ENCODE measurements at places on chromosomes 3 and 15.

GRCh38 chr3:111335512-111336303 is 206.3 kb upstream of the CD96 start:
- peak; percentile 35 for ATAC-seq

- no peak for ATAC-seq
These were observed 167.9 kb downstream of the MTHFS start for GRCh38 chr15:79728867-79729266.

DNA sequence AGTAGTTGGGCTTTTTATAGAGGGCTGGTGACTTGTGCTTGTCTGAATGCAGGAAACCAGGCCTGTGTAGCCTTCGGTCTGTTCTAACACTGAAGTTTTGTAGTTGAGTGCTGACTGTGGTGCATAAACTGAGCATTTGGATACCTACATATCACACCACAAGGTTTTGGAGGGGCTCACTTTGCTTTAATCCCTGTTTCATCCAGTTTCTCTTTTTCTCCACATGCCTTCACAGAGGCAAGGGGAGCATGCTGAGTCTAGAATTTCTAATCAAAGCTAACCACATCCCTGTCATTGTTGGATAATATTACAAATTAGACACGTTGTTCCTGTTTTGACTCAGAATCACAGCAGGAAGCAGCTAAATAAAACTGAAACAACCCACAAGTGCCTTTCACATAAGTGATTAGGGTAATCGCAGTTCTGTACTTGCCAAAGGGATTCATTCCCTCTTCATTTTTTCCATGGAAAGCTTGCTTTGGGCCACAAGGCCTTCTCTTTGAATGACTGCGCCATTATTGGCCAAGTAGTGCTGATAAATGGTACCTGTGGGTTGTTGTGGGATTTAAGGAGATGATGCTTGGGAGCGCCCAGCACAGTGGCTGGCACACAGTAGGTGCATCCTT is 48.9 kb downstream of the TGFBR2 start:
- ATAC-seq: no peak

DNA sequence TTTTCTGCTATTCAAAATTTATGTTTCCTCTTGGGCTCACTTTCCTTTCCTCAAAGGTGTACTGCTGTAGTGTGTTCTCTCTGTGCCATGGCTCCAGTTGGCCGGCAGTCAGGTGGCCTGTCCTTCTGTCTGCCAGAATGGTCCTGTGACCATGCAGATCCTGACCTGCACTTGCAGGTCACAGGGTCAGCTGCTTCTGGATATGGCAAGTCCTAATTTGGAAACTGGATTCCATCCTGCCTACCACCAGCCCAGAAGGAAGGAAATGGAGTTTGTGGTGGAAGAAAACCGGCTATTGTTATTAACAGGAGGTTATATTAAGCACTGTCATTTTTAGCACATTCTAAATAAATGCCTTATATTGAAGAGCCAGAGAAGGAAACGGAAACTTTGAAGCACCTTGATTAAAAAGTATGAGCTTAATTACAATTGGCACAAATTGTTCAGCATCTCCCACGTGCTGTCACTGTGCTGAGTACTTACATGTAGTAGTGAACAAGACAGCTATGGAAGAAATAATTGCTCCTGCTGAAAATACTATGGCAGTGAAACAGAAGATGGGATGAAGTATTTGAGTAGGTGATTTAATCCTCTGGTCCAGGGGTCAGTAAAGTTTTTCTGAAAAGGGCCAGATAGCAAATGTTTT is 362.8 kb downstream of the PTPRG start:
- no peak for ATAC-seq

GRCh38 chr3:14224895-14225294 is 46.3 kb downstream of the LSM3 start:
- no peak for ATAC-seq

DNA sequence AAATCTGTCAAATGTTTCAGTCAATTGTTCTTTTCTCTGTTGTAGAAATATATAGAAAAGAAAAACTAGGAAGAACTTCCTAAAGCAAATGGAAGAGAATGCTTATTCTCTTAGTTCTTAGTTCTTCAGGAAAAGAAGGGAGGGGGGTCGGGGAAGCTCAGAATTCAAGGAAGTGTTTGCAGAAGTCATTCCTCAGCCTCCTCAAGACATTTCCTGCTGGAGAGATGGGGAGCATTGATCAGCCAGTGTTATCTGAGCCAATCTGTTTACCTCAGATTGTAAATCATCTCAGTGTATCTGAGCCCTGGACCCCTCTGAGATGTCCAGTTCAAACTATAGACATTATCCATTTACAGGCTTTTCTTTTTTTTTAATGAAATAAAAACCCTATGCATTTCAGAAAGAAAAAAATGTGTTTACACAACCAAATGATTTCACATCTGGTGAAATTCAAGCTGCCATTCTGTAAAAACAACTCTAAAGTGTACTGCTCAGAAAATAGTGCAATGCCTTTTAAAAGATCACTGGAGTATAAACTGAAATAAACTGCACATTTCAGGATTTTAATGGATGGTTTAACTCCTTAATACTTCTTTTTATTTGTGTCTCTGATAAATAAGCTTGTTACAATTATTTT is 460.7 kb downstream of the ROBO1 start:
- peak; percentile 24 for ATAC-seq

DNA sequence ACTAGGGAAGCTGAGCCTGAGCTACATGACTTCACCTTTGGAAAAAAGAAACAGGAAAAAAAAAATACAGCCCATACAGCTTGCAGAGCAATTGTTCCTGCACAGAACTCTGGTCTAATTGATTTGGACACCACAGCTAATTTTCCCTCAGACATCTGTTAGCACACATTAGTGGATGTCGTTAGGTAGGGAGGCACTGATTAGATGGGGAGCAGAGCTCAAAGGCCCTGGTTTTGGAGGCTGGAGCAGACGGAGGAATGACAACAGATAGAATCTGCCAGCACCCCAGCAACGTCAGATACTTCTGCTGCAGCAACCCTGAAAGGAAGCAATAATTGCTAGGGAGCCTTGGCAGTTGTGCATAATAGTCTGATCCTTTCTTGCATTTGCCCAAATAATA is 398.9 kb downstream of the LSAMP start:
- ATAC-seq: no peak

GRCh38 chr3:196662711-196663571 is 23.4 kb downstream of the NRROS start:
- ATAC-seq: peak; percentile 60
